SJSA1 (cell line): ENCODE measurements at places on chromosomes 13 and 19. TPM values are rescaled to one million over a fixed set of nuclear protein-coding genes. Genes with fewer than 3 reads are reported as not detected.

The LSR gene
- 2.0 TPM in 1 of 2 replicates, not detected in the other for total RNA-seq

DNA sequence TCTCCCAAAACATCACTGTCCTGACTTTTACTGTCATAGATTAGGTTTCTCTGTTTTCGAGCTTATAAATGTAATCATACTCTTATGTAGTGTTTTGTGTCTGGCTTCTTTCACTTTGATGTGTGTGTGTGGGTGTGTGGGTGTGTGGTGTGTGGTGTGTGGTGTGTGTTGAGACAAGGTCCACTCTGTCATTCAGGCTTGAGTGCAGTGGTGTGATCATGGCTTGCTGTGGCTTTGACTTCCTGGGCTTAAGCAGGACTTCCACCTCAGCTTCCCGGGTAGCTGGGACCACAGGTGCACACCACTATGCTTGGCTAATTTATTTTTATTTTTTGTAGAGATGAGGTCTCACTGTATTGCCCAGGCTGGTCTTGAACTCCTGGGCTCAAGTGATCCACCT, 59.6 kb downstream of the PDS5B start:
- DNase-seq = no peak
- no peaks in the 10 kb centered on the region for H3K36me3 ChIP-seq
- no peak overlapping the region for H3K4me3 ChIP-seq
- no peaks in the 10 kb centered on the region for H3K27me3 ChIP-seq
- peaks cover 4% of the 10 kb centered on the region; the same call in 1 of the 2 replicates for H3K4me1 ChIP-seq

- H3K27me3 ChIP-seq = no peaks in the 10 kb centered on the region
- no peak overlapping the region for H3K27ac ChIP-seq
- H3K36me3 ChIP-seq = no peaks in the 10 kb centered on the region; the same call in 1 of the 2 replicates
- H3K4me1 ChIP-seq = no peaks in the 10 kb centered on the region
- no peak overlapping the region for H3K4me3 ChIP-seq
Measured at GRCh38 chr13:98954313-98954712, 23.6 kb downstream of the DOCK9 start.

GRCh38 chr13:21749410-21749809, 78.5 kb downstream of the FGF9 start:
- no peak overlapping the region for H3K4me3 ChIP-seq
- no peaks in the 10 kb centered on the region for H3K27me3 ChIP-seq
- H3K4me1 ChIP-seq = peaks cover 24% of the 10 kb centered on the region
- peak overlapping the region; percentile 96 for H3K27ac ChIP-seq
